Brain pericyte (primary cell): ENCODE measurements at places on chromosomes 2 and 18.
A peak's percentile ranks its signal among the peaks of the same experiment; 100 is the strongest.

- DNase-seq, result no peak
Observed at GRCh38 chr2:227153307-227153706, 10.7 kb downstream of the COL4A4 start.

GRCh38 chr2:96951125-96951654 is 35.2 kb downstream of the FAM178B start:
- DNase-seq, result no peak

GRCh38 chr2:52405980-52406379 is 1361.6 kb upstream of the CHAC2 start:
- DNase-seq, result no peak

DNA sequence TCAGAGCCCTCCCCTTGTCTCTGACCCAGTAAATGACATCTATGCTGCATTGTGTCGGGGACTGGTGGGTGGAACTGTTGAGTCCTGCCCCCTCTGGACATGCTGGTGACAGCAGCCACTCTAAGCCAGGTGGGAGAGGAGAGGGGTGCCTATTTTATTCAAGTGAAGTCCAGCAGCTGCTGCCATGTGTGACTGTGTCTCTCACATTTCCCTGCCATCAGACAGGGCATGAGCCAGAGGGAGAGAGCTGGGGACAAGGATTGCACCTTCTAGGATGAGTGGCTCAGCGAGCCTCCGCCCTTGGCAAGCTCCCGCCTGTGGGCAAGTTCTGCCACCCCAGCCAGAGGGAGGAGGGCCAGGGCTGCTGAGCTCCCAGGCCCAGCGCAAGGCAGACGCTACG is 13.7 kb downstream of the NGEF start:
- no peak for DNase-seq

- no peak for DNase-seq
Observed at GRCh38 chr18:55699233-55699765, 111.3 kb upstream of the TCF4 start.

DNA sequence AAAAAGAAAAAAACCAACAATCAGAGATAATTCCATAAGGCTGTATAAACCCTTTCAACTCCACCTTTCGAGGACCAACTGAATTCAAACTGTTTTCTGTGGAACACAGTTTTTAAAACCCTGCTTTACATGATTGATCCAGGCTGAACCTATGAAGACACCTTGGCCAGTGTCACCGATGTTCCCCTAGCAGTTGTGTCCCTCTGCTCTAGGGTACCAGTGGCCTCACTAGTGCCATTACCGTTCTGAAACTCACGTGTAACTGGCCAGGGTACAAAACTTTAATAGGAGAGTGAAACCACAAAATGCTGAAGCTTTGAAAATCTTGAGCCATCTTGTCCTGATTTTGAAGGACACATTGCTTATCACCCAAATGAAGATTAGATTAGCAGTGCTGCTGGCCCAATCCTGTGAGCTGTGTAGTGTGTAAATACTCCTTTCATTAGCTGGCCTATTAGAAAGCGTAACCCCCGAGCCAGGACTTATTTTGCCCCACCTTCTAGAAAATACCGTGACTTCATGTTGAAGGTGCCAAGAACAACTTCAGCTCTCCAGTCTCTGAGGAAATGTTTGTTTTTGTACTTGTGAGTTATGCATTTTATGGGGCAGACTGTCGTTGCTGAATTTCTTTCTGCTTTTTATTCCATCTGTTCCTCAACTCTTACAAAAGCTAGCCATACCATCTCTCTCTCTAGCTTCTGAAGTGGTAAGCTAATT is 147.8 kb upstream of the MAP3K20 start:
- DNase-seq, result peak; percentile 57

DNA sequence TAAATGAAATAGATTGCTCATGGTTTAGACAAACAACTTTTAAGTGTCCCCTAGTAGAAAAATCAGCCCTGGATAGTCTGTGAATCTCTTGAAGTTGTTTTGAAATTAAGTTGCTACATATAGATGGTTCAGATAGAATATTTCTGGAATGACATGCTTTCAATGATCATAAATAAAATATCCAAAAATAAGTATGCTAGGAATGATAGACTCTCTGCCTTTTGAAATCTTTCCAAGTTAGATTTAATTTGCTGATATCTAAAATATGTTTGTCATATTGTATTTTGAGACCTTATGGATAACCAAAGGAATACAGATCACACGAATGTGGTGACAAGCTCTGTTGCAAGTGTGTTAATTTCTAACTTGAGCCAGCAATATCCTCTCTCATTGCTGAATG is 488.7 kb downstream of the THSD7B start:
- no peak for DNase-seq

- peak; percentile 47 for DNase-seq
Observed at GRCh38 chr2:229273723-229274338, 2.7 kb upstream of the PID1 start.

- no peak for DNase-seq
Observed at GRCh38 chr2:215905691-215906090, 107.7 kb downstream of the MREG start.

DNA sequence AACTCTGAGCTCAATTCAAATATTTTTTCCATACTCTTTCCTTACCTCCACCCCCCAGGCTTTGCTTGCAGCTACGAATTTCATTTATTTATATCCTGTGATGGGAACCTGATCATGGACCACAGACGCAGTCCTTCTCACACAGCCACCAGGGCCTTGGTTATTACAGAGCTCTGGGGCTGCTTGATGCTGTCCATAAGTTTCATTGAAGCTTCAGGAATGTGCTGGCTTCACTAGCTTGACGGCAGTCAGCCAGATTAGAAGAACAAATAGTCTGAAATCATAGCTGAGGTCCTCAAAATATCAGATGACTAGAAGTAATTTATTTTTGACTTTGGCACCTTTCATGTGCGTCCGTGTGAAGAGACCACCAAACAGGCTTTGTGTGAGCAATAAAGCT is 104.9 kb downstream of the VWA3B start:
- DNase-seq, result no peak

- no peak for DNase-seq
Observed at GRCh38 chr2:65931056-65931455, 498.7 kb upstream of the SPRED2 start.

DNA sequence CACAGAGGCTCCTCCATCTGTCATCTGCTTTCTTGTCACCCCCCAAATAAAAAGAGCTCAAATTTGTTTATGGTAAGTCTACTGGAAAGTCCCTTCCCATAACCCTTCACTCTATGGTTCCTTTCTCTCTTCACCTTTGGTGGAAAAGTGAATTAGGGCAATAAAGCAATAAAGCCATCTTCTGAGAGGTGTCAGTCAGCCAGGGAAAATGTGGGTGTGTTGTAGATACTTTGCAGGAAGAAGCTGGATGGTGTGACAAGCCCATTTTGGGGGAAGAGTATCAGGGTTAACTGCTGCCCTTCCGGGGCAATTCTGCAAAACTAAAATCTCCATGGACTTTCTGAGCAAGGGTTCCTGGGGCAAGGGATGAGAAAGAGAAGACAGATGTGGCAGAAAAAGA is 197.9 kb downstream of the SH3BP4 start:
- no peak for DNase-seq

DNA sequence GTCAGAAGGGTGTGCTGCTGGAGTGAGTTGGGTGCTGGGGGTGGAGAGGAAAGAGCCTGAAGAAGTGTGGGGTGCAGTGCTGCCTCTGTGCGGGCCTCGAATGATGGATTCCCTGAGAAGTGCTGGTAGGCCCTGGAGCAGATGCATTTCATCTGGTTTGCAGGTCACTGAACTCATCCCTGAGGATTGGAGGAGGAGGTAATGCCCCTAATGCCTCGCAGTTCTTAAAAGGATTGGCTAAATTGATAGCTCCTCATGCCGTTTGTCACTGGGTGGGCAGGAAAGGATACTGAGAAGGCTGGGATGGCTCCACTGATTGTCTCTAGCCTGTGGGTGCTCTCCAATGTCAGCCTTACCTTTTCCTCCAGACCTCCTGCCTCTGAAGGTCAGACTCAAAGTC is 74.1 kb downstream of the CTIF start:
- DNase-seq, result no peak

GRCh38 chr2:11679016-11679415 is 9.0 kb upstream of the NTSR2 start:
- DNase-seq, result no peak

DNA sequence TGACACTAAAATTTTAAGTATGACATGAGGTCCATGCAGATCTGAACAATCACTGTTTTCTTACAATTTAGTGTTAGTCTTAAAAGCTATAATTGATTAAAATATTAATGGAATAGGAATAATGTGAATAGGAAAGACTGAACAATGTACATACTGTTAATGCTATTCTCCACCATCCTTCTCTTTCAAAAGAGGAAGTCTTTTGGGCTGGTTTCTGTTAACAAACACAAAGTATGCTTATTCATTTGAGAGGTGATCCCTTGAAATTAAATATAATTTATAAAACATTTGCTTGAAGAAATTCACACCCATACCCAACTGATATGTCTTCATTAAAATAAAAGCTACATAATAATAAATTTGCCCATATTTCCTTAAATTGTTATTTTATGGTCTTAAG is 2.3 kb downstream of the STPG4 start:
- DNase-seq, result no peak

DNA sequence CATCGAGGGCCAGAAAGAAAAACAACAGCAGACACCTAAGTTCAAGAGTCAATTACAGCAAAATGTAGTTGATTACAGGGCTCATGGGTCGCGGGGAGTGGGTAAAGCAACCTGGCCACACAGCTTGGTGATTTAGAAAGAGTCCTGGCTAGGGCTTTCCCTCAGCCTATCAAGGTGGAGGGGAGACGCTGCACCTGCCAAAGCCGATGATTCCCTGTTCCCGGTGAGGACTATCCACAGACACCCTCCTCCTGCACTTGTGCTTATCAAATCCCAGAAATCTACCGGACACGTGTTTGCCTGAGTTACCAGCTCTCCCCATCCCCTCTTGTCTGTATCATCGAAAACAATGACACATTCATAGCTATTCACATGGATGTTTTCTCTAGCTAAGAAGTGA is 7.0 kb upstream of the SOX11 start:
- DNase-seq, result no peak

DNA sequence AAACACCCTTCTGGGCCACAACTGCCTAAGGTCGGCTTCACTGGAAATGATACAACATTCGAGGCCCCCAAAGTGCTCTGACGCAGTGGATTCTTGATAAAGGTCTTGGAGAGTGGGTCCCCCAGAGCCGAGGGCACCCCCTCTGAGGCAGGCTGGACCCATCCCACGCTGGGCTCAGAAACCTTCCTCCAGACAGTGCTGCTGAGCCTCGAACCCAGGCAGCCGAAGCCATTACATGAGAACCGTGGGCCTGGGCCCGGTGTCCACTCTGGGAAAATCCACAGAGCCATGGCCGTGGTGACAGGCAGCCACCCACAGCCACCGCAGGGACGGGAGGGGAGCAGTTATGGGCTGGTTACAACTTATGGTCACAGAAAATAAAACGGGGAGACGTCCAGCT is 81.4 kb upstream of the ID2 start:
- DNase-seq, result no peak

DNA sequence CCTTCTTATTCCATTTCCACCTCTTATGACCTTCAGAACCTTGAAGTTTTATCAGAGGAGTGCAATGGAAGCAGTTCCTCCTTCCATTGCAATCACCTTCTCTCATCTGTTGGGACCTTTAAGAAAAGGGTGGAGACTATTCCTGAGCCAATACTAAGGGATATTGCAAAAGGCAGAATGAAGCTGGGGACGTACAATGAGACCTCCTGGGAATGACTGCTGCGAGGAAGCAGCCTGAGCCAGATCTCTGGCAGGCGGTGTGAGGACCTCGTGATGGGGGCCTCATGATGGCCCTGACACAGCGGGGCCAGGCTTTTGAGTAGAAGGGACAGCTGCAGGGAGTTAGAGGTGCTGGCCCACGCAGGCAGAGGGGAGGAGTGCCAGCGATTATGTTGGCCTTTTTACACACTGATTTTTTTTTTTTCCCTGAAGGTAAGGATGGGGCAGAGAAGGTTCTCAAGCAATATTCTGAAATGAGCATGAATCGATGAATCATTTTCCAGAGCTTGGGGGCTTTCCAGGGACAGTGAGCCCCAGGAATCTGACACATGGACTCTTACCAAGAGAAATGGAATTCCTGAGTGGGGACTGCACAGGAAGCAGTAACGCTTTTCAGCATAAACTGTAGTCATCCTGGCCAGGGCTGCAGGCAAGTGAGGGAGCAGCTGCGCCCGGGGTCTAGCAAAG is 40.0 kb upstream of the LAPTM4A start:
- no peak for DNase-seq

- DNase-seq, result no peak
Observed at GRCh38 chr2:9654452-9655100, 23.8 kb upstream of the YWHAQ start.

GRCh38 chr2:9230051-9230802 is 23.6 kb downstream of the ASAP2 start:
- DNase-seq, result no peak

- DNase-seq, result no peak
Observed at GRCh38 chr2:205193125-205193835, 489.0 kb upstream of the NRP2 start.
